ENCODE measurements at places on chromosomes 1 and 21.

DNA sequence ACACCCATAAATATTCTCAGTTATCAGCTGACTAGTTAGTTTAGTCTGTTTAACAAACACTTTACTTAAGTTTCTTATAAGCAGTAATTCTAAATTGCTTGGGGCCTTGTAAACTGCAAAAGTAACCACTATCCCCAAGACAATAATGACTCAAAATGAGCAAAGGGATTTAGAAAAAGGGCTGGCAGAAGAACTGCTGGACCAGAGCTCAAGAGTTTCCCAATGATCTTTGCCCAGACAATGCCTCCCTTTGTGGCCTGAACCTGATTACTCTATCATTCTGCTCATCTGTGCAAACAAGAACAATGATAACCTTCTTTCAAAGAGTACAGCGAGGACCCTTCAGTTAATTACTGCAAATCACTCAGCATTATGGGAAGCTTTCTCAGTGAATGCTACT lies 123.5 kb downstream of the TIAM1 start:
- no peak for DNase-seq

DNA sequence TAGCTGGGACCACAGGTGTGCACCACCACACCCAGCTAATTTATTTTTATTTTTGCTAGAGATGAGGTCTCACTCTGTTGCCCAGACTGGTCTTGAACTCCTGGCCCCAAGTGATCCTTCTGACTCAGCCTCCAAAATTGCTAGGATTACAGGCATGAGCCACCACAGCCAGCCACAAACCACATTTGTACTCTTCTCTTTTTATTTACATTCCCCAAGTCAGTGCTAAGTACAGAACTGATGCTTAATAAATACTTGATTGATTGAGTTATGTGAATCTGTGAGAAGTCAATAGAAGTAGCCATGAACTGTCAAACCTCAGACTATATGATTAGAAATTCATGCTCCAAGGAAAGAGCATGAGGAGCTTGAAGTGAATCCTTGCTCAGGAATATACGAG lies 48.5 kb upstream of the S1PR1 start:
- DNase-seq: no peak

DNA sequence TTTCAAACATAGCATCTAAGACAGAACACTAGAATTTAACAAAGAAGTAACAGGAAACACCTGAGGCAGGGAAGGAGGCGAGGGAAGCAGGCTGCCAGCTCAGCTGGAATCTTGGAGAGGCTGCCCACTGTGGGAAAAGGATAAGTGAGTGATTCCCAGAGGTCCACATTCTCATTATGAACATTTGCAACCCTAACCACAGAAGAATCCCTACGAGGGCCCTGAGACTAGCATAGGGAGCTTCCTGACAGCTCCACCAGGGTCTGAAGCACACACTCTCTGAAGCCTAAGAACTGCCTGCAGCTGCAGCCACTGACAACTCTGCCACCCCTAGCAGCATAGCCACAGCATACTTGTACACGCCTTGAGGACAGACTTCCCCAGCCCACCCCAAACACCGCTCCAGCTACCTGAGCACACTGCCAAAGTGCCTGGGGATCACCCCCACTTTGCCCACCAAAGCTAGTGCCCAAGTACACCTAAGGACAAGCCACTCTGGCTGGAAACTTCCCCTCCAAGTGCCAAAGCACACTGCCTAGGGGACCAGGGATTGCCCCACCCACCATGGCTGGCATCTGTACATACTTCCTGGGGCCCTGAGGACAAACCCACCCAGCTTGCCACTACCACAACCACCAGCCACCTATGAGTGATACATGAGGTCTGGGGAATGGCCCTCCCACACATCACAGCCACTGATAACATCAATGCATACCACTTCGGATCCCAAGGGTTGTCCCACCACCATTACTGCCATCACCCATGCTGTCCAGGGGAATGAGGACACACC lies 76.6 kb upstream of the GUCA2A start:
- no peak for DNase-seq

DNA sequence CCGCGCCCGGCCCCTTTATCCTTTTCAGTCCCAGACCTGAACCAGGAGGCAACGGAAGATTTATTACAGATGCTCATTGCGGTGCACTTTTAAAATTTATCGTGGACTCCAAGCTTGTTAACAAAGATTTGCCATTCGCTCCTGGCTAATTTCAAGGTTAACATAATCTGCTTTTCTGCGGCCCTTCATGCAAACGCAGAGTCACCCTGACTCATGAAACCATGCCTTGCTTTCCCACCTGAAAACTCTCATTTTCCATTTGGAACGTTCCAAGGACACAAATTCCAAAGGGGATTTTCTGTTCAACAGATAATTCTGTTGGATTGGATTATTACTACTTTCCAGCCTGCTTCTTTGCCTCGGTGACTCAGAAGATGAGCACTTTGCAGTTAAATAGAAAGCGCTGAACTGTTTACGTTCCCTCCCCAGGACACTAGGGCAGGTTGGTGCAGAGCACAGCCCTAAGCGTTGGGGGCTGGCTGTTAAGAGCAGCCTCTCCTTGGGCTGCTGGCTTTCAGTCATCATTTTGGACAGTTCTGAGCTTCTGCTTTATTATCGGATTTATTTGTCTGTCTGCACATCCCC lies 51.1 kb downstream of the CD247 start:
- DNase-seq: no peak

DNA sequence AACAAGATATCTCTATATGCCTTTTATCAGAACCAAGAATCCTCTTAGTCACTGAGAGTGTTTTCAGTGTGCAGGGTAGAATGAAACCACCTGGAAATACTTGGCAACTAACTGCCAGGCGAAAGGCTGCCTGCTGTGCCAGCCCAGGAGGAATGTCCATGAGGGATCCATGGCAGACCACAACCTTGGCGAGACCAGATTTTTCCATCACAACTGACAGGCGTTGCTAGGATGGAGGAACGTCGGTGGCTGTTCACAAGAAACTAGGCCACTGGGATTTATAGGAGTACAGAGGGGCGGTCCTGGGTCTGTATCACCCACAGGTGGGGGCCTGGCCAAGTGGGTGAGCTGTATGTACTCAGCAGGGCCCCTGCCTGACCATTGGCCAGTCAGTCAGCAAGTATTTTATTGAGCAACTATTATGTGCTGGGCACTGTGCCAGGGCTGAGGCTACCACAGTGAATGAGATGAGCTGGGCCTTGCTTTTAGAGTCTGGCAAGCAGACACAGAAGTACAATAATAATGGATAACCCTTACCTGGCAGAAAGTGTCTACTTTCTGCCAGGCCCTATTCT lies 199.4 kb downstream of the FOXD2 start:
- DNase-seq: no peak

GRCh38 chr1:119312500-119312899 lies 56.1 kb upstream of the HAO2 start:
- DNase-seq: no peak

GRCh38 chr1:189141056-189141455 lies 1336.6 kb downstream of the BRINP3 start:
- no peak for DNase-seq

DNA sequence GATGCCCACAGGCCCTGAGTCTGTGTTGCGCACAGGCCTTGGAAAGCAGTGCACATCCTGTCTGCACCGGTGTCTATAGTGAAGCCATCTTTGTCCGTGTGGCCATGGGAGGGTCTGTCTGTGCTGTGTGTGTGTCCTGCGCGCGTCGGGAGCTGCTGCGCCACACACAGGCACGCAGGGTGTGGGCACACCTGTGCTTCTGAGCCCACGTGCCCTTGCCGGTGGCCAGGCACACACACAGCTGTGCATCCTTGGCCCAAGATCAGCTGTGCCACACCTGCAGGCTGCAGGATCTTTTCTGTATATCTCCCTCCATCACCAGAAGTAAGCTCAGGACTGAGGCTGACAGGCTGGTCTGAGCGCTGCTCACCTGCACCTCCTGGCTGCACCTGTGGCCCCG lies 3.2 kb upstream of the SAMD11 start:
- DNase-seq: no peak

- DNase-seq: no peak
Measured at GRCh38 chr1:201020721-201021629, 2.5 kb downstream of the KIF21B start.

DNA sequence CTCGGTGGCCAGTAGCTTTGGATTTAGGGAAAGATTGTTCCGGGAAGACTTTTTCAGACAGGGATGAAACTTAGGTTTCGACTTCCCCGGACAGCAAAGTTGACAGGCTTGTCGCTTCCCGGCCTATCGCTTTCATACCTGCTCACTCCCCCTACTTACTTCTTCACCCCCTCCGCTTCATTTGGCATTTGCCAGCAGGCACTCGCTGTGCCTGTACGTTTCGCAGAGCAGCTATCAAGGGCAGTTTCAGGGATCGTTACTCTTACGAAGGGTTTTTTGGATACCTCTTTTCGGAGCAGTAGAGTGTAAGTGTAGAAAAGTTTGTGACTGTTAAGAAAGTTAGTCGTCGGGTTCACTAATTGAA lies 393 bp downstream of the BLZF1 start:
- DNase-seq: no peak

All from HTR-8/SVneo (cell line).